ENCODE measurements at places on chromosomes 7 and 10.

- DNase-seq = no peak
Observed at GRCh38 chr10:6065835-6066234, 3.7 kb upstream of the IL2RA start.

DNA sequence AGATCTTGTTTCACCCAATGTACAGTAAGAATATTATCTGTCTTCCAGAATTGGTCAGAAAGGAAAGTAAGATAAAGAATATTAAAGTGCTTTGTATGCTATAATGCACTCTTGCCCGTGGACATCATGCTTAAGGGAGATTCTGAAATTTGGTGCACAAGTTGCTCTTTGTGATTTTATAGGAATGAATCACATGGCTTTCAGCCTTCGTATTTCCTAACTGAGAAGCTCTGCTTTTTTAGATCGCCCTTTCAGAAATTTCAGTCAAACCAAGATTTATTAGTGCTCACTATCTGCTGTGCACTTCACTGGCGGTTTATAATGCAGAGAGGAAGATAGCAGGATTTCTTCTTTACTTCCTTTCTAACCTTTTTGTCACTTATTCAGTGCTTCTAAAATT, 1248.5 kb upstream of the LRRN3 start:
- no peak for DNase-seq

DNA sequence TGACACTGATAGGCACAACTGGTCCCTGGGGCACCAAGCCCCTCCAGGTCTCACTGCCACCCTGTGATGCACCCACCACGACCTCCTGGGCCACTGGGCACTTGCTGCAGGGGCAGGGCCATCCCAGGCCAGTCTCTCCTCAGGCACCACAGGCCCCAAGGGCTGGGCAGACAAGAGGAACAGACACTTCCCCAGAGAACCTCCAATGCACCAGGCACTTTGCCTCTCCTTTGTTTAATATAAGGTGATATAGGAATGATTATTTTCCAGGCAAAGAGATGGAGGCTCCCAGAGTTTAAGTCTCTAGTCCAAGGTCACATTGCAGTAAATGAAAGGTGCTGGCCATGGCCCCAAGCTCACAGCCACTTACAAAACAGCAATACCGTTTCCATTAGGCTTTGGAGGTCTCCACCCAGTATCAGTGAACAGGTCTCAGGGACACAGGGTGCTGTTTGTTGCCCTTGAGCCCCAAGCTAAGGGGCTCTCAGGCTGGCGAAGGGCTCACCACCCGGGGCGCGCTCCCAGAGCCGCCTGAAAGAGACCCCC, 4.5 kb downstream of the DEPP1 start:
- DNase-seq = no peak

DNA sequence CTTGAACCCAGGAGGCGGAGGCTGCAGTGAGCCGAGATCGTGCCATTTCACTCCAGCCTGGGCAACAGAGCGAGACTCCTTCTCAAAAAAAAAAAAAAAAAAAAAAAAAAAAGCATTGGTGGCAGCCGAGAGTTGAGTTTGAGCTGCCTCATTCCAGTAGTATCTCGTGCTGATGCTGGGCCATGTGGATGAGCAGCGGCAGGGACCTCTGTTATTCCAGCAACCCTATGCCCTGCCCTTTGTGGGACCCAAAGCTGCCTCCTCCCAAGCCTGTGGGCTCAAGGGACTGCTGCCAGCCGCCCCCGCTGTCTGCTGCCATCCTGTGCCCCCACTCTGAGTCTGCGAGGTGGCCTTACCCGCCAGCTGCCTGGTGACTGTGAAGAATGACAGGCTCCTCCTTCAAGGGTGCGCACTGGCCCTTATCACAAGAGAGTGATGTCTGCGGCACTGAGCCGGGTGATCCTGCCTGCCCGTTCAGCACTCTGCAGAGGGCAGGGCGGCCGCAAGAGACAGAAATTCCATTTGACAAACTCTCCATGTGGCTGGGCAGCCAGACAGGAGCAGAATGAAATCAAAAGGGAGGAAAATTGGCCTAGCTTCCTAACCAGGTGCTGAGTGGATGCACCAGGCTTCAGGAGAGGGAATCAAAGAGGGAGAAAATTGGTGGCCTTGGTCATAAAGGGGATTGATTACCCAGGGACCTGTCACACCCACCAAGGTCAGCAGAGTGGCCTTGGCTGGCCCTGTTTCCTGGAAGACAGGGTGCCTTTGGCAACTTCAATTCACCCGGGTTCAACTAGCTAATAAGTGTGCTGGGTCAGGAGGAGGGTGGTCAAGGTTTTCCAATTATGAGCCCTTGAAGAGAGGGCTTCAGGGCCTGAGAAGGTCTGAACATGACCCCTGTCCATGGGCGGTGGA, 65.3 kb upstream of the ZMIZ1 start:
- no peak for DNase-seq

- peak; percentile 62 for DNase-seq
Observed at GRCh38 chr10:125123476-125124114, 36.8 kb downstream of the CTBP2 start.

DNA sequence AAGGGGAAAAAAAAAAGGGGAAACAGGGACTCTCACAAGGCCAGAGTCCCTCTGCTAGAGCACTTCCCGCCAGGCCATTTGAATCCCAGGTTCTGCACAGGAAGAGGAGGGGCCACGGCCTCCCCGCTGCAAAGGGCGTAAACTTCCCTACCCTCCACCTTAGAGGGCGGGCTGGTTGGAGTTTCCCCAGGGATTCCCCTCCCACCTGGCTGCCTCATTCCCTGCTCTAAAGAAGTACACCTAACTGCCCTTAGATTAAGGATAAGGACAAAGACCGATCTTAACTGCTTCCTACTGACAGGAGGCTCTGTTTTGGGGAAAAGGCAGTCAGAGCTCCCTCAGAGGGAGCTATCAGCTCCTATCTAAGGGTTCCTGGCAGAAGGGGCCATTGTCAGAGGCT, 102.0 kb upstream of the ARMC3 start:
- no peak for DNase-seq

DNA sequence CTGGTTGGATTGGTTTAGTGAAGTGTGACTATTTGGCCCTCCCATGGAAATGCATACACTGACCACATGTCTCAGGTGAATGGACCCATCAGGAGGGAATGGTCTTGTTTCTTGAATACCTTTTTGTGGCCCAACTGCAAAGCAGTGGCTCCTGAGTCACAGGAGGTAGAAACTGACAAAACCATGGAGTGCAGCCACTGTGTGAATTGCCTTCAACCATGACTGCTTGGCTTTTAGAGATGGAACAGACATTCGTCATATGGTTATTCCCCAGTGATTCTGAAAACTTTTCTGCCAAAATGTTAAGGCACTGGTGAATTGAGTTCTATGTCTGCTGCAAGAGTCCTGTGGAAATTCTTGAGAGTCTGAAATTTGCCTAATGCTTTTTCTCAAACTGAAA, 64.7 kb downstream of the CDK14 start:
- DNase-seq = no peak

GRCh38 chr10:86375204-86375603, 8.6 kb upstream of the GRID1 start:
- no peak for DNase-seq

GRCh38 chr7:103718482-103719061, 270.9 kb downstream of the RELN start:
- peak; percentile 22 for DNase-seq

DNA sequence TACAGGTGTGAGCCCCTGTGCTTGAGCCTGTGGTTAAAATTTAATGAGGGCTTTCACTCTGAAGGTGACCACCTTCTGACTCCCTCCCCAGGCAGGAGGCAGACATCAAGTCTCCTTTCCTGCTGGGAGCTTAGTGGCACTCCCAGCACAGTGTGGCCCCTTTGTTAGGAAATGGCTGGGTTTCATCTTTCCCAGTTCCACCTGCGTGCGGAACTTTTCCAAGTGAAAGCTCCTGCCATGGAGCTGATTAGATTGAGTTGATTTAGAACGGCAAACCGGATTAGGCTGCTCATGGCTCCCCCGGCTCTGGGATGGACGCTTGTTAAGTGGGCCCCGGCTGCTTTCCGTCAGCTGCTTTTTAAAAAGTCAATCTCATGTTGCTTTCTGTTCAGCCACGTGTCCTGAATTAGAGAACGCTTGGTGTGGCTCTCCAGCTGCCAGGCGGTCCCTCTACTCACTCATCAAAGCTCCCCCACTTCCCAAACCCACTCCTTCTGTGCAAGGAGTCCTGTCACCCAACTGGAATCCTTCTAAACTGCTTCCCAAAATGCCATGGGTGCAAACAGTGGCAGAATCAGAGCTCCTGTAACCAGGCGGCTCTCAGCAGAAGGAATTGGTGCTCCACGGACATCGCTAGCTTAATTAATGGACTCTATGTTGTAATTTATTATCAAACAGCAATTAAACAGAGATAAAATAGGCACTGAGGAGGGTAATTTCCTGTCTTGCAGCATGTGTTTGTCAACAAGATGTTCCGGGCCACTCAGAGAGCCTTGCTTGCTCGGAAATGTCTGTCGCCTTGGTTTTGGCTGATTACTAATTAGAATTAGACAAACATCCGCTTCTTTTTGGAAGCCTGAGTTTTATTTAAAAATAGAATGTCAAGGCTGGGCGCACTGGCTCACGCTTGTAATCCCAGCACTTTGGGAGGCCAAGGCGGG, 551.2 kb downstream of the GALNT17 start:
- DNase-seq = peak; percentile 40

DNA sequence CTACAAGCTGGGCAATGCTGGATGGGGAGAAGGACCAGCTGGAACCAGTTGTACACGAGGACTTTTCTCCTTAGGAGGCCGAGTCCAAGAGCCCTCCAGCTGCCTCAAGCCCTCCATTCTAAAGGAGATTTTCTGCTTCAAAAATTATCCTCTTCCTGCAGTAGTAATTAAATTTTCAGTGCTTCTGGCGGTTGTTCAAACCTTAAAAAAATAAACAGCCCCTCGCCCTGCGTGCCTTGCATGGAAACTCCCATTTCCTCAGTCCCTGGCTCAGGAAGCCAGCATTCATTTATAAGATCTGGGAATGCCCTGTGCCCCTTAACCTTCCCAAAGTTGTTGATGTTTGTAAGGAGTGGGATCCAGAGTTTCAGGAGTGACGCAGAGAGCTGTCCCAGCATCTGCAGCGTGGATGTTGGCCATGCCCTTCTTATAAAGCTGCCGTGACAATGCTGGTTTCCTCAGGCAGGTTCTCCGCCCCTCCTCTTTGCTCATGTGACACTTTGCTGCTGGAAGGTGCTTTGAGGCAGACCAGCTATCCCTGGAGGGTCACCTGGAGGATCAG, 24.0 kb upstream of the ACTR3B start:
- no peak for DNase-seq

GRCh38 chr7:130091999-130092398, 21.7 kb downstream of the KLHDC10 start:
- DNase-seq = no peak

GRCh38 chr7:44796034-44796503, 412 bp upstream of the PPIA start:
- no peak for DNase-seq

DNA sequence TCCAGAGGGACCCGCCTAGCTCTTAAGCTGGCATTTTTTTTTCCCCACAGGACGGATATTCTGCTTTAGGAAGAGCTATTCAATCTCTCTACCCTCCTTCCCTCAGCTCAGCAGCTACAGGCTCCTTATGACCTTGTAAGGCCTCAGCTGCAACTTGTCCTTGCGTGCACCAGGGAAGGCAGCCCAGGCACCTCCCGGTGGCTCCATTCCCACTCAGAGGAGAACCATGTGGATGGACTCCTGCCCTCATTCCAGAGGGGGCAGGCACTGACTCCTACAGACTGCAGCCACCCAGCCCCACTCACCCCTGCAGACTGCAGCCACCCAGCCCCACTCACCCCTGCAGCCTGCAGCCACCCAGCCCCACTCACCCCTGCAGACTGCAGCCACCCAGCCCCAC, 73.7 kb downstream of the ITIH5 start:
- DNase-seq = peak; percentile 19

GRCh38 chr10:109821672-109822071, 101.6 kb downstream of the XPNPEP1 start:
- DNase-seq = no peak

DNA sequence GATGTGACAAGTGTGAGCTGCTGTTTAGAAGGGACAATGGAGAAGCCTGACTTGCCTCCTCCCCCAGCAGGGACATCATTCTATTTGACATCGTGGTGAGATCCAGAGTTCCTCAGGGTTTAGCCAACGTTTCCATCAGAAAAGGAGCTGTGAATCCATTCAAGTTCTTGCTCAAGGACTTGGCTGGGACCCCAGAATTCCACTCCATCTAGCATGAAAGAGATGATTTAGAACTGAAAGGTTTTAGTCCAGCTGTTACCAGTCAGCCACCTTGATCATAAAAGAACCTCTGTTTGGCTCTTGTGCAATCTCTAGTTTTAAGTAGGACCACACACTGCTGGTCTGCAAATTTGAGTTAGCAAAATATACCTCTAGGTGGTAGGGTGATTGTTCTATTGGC, 337.6 kb downstream of the FRMD4A start:
- peak; percentile 64 for DNase-seq

DNA sequence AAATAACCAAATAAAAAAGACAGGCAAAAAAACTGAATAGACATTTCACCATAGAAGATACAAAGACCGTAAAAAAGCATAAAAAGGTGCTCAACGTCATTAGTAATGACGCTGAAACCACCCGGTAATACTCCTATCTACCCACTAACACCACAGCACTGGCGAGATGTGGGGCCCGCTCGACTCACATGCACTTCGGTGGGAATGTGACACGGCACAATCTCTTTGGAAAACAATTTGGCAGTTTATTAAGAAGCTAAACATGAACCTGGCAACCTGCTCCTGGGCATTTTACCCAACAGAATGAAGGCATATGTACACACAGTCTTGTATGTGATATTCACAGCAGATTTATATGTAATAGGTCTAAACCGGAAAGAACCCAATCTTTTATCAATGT, 42.8 kb upstream of the NCAPG2 start:
- DNase-seq = no peak

Measured in fibroblast of skin of scalp (primary cell).